ENCODE measurements at places on chromosomes 5 and 9. TPM values are rescaled to one million over a fixed set of nuclear protein-coding genes. Genes with fewer than 3 reads are reported as not detected.
A peak's percentile ranks its signal among the peaks of the same experiment; 100 is the strongest.

- DNase-seq, result no peak
Observed at GRCh38 chr9:87216036-87216435, 268.7 kb upstream of the GAS1 start.

DNA sequence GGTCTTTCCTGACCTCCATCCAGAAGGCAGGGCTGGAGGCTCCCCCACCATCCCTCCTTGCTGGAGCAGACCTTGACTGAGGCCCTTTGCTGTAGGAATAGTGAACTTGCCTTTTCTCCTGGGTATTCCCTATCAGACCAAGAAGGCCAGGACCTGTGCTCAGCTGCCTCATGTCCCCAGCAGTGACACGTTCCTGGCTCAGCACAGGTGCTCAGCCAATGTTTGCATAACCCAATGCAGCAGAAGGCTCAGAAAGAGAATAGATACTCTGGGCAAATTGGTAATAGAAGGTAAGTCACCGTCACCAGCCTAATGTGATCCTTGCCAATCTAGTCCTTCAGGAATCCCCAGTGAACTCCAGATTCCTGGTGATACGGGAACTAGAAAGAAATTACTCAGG is 96.4 kb downstream of the ACTL7B start:
- no peak for DNase-seq

DNA sequence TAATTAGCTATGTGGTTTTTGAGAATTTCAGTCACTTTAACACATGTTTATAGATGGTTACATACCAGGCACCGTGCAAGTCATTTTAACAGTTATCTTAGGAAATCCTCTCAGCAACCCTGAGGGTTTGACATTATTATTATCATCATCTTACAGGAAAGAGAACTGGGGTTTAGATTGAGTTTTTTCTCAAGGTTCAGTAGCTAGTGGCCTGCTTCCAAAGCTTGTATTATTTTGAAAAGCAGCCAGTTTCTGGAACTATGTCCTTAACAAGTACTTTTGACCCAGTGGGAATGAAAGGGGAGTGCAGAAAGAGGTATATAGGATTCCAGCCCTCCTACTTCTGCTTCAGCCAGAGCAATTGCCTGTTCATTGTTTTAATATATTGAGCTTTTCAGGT is 157.5 kb downstream of the COMMD10 start:
- DNase-seq, result no peak

GRCh38 chr9:7944572-7944971 is 145.0 kb upstream of the DMAC1 start:
- DNase-seq, result no peak

- no peak for DNase-seq
Observed at GRCh38 chr9:133167769-133168168, 4.1 kb upstream of the GBGT1 start.

DNA sequence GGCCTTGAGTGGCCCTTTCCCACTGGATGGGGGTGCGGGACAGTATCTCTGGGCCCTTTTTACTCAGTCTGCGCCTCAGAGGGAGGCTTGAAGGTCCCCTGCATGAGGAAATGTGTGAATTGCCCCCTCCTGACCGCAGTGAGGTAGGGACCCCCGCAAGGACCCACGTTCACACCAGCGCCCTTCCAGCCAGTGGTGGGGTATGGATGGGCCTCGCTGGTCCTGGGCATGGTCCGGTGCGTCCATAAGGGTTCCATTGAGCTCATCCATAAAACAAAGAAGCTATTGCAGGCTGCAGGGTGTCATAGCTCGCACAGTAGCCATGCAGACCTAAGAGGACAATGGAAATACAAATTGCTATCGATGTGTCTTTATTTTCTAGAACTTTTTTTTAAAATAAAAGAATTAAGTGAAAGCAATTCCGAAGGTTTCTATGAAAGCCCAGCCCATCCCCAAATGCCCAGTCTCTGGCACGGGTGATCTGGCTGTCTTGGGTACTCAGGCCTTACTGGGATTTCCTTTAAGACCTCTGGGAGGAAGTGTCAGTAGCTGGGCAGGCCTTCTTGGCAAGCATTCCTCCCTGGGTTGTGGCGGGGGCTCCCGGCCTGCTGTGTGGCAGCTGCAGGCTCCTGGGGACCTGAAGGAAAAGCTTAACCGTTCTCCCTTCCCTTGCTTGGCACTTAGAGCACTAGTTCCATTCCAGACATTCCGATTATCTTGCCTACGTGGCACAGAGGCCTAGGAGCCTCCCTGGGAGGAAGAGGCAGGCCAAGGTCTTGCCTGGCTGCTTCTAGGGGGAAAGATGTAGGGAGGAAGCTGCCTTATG is 1.5 kb upstream of the SEMA5A start:
- peak; percentile 30 for DNase-seq

DNA sequence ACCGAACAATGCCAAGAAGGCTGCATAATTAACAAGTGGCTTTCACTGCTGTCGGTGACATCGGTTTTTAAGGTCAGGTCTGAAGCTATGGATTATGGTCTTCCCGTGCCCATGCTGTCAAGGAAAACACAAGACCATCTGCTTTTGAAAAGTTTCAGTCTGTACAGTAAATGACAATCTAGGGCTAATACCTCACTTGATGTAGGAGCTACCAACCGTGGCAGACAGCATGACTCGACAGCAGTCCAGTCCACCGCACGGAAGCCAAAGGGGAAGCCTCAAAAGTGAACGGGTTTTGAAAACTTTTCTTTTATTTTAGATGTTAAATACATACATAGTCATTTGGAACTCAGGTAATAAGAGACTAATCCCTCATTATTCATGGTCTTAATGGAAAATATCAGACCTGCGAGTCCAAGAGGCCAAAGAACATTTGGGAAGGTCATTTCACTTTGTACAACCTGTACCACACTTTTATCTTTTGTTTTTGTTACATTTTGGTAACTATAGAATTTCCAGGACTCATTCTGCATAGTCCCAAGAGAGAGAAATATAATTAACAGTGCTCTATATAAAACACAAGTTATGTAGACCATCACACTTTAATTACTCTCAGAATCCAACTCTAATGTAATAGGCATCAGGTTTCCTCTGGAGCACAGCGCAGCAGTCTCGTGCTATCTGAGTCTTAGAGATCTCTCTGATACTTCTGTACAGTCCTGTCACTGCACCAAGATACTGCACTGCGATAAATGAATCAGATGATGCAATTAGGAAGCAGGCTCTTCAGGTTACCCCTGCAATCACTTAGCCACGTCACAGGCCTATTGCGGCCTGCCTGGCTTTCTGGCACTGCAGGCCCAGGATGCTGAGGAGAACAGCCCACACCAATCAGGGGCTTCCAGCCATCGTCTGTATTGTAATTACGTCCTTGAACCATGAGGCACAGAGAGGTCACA is 184.9 kb downstream of the FANCC start:
- no peak for DNase-seq

DNA sequence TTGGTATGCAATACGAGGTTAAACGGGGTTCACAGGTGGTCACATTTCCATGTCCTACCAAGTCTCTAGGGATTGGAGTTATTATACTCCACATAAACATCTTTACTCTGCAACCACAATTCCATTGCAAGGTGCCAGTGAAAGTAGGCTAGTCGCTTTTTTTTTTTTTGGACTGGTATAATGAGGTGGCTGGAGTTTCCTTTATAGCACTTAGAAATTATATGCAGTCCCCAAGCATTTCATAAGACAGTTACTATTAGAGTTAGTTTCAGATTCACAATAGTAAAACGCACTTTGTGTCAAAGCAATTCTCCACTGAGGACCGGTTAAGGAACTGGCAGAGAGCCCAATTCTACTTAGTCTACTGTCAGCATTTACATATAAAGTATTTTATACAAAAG is 1.4 kb downstream of the MEF2C start:
- DNase-seq, result no peak

DNA sequence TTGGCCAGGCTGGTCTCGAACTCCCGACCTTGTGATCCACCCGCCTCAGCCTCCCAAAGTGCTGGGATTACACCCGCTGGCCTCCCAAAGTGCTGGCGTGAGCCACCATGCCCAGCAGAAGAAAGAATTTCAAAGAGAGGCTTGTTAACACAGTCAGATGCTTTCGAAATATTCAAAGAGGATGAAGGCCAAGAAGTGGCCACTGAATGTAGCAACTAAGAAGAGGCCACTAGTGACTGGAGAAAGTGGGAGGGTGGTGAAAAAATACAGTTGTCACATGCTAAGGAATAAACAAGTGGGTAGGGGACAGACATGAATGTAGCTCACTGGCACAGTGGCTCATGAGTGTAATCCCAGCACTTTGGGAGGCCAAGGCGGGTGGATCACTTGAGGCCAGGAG is 13.0 kb upstream of the TPM2 start:
- DNase-seq, result no peak

- no peak for DNase-seq
Observed at GRCh38 chr5:157456301-157456700, 3.7 kb upstream of the NIPAL4 start.

DNA sequence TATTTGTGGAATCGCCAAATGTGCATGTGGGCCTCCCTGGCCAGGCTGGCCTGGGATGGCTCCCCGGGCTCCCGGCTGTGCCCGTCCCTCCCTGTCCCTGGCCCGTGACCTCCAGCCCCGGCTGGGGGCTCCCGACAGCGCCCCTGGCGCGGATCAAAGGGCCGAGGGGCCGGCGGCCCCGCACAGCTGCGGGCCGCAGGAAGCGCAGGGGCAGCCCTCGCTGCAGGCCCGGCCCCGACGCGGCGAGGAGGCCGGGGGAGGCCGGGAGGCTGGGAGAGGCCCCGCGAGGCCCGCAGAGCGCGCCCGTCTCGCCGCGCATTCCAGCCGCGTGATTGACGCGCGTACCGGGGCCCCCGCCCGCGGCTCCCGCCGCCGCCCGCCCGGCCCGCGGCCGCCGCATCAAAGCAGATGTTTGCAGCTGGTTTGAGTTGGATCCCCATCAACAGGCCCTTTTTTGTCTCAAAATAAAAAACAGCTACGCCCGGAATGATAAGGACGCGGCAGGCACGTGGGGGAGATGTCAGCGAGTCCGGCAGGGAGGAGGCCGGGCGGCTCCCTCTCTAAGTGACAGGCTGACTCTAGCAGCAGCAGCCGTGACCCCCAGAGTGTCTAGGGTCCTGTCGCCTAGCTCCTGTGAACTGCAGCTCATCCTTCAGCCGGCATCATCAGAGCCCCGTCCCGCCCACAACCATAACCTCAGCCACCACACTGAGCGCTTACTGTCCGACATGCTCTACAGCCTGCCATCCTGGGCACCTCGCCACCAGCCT is 69.4 kb downstream of the LMX1B start:
- peak; percentile 25 for DNase-seq

GRCh38 chr5:9058161-9058560 is 487.7 kb downstream of the SEMA5A start:
- no peak for DNase-seq

DNA sequence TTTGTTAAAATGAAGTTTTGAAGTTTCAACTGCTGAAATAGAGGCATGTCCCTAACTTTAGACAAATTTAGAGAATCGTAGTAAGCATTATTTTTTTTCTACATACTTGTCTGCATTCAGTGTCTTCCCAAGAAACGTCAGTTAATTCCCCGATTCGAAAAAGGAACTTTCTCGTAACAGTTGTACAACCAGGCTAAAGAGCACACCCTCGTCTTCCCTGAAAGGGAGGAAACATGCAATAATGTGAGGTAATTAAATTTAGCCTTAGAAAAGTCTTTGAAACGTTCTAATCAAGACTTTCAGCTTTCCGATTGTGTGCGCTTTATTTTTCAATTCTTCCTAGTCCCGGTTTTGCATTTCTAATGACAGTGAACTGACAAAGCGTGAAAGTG is 374 bp upstream of the SLC1A3 start:
- DNase-seq, result no peak

SLC4A9 gene
- total RNA-seq, result not detected

STPG3 gene
- 0.32 TPM for total RNA-seq

Measured in heart right ventricle (tissue), 16 donors.